Activated CD4-positive, alpha-beta T cell treated with anti-CD3 and anti-CD28 coated beads, Interleukin-2, amount 10 ng/mL, durations not matched to agents 7 days and 5 days (primary cell): ENCODE measurements at places on chromosomes 6 and 20. TPM values are rescaled to one million over a fixed set of nuclear protein-coding genes. Genes with fewer than 3 reads are reported as not detected.

KIF6 gene
- total RNA-seq, result not detected

TMEM244 gene
- total RNA-seq, result not detected

- no peak for DNase-seq
- H3K36me3 ChIP-seq, result peaks cover 5% of the 10 kb centered on the region
- peak overlapping the region; percentile 97 for H3K27ac ChIP-seq
- peak overlapping the region; percentile 95 for H3K4me3 ChIP-seq
These were observed 1.9 kb downstream of the BAG2 start for GRCh38 chr6:57173886-57174510.

- peaks cover 19% of the 10 kb centered on the region for H3K36me3 ChIP-seq
- H3K4me3 ChIP-seq, result peak overlapping the region; percentile 88
- peaks cover 38% of the 10 kb centered on the region for H3K4me1 ChIP-seq
- peak overlapping the region; percentile 90 for H3K27ac ChIP-seq
These were observed 1.7 kb downstream of the RANBP9 start for GRCh38 chr6:13709689-13710551.

DNA sequence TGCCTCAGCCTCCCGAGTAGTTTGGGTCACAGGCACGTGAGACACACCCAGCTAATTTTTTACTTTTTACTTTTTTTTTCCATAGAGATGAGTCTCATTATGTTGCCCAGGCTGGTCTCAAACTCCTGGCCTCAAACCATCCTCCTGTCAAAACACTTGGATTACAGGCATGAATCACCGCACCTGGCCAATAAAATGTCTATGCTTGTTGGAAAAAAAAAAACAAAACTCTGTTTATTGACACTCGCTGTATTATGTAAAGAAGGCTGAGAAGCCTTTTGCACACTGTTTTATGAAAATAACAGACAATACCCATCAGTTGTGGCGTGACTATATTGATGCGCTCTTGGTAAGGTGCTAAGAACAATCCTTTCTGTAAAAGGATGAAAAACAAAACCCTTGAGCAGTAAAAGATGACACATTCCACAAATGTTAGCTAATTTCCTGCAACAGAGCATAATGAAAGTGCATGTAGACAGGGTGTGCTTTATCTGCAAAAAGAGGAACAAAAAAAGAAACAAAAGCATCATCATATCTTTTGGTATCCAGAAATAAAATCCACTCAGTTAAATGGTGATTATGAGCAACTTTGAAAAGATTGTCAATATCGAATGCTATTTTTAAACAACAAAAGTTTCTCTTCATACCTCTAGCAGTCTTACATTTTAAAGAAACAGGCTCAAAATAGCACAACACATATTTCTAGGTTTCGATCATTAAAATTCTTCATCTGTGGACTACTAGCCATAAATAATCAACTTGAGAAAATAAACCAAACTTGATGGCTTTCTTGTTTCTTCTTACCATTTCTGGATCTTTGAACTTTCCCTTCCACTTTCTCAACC lies 108.3 kb upstream of the PHACTR1 start:
- DNase-seq, result no peak
- no peaks in the 10 kb centered on the region for H3K36me3 ChIP-seq
- H3K27ac ChIP-seq, result no peak overlapping the region
- H3K4me3 ChIP-seq, result no peak overlapping the region
- H3K4me1 ChIP-seq, result peaks cover 2% of the 10 kb centered on the region

DNA sequence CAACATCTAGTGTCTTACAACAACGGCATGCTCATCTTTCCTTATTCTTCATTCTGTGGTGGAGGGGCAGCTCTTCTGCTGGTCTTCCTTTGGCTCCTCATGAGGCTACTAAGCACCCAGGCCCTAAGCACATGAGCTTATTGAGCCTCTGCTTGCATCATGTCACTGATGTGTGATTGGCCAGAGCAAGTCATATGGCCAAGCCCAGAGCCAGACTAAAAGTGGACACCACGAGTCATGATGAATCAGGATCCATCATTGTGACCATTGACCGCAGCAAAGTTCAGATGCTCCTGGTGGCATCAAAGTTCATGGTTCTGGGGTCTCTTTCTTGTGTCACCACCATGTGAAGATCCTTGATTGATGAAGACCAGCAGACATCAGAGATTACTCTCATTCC lies 192.0 kb upstream of the FOXA2 start:
- no peaks in the 10 kb centered on the region for H3K27me3 ChIP-seq
- no peak for DNase-seq
- H3K36me3 ChIP-seq, result no peaks in the 10 kb centered on the region

CUL7 gene
- 11.2 TPM for total RNA-seq

DNA sequence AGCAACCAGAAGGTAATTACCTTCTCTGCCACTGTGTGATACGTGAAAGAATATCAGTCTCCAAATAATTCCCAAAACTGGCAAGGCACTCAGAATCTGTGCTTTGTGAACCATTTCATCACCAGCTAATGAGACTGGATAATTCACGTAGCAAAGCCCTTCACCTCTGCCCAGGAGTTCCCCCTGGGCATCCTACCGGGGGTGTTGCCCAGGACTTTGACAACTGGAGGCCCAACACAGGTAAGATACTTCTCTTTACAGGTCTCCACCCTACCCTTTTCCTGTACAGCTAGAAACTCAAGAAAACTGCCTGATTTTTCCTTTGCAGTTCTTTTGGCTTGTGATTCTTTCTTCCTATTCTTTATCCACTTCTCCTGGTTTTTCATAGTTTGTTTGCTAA lies 2.7 kb upstream of the CD24 start:
- peaks cover 6% of the 10 kb centered on the region for H3K4me1 ChIP-seq
- H3K27me3 ChIP-seq, result peaks cover 51% of the 10 kb centered on the region
- H3K4me3 ChIP-seq, result no peak overlapping the region

SRMS gene
- total RNA-seq, result not detected

DNA sequence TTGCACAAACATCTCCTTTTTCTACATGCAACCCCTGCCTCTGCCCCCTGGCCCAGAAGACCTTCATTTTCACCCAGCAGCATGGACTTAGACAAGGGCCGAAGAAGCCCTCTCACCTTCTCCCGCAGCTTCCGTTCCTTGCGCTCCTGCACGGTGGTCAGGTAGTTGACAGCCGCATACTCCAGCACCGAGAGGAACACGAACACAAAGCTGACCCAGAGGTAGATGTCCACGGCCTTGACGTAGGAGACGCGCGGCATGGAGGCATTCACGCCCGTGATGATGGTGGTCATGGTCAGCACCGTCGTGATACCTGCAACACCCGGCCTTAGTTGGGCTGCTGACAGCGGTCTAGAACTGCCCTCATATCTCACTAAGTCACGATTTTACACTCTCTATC lies 47.1 kb upstream of the GABRR1 start:
- H3K27me3 ChIP-seq, result peaks cover 2% of the 10 kb centered on the region
- DNase-seq, result no peak
- H3K4me1 ChIP-seq, result no peaks in the 10 kb centered on the region
- H3K27ac ChIP-seq, result peak overlapping the region; percentile 21

DNA sequence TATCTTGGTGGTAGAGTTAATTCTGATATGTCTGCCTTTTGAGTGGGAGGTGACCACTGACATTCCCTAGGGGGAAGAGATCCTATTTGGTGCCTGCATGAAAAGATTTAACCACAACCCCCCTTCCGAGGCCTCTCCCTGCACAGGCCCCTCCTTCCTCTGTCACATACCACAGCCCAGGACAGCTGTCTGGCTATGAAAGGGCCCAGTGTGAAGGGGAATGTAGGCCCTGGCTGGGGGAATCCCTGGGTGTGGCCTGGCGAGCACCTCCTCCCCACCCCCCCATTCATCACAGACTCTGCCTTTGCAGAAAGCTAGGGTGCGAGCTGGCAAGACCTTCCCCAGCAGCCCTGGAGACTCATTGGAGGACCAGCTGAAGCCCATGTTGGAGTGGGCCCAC lies 27.4 kb upstream of the MAPRE1 start:
- DNase-seq, result peak; percentile 20
- no peak overlapping the region for H3K4me3 ChIP-seq
- no peak overlapping the region for H3K27ac ChIP-seq
- H3K4me1 ChIP-seq, result peaks cover 32% of the 10 kb centered on the region

- DNase-seq, result no peak
- no peak overlapping the region for H3K4me3 ChIP-seq
- H3K36me3 ChIP-seq, result no peaks in the 10 kb centered on the region
- no peak overlapping the region for H3K27ac ChIP-seq
- H3K27me3 ChIP-seq, result peaks cover 4% of the 10 kb centered on the region
These were observed 234.5 kb upstream of the MAN1A1 start for GRCh38 chr6:119584088-119584487.

GRCh38 chr6:145529582-145529981 lies 205.7 kb downstream of the EPM2A start:
- H3K27ac ChIP-seq, result no peak overlapping the region
- no peaks in the 10 kb centered on the region for H3K4me1 ChIP-seq
- H3K36me3 ChIP-seq, result no peaks in the 10 kb centered on the region
- DNase-seq, result no peak
- H3K27me3 ChIP-seq, result peaks cover 2% of the 10 kb centered on the region
- H3K4me3 ChIP-seq, result no peak overlapping the region

- no peaks in the 10 kb centered on the region for H3K27me3 ChIP-seq
- no peak overlapping the region for H3K4me3 ChIP-seq
- no peak overlapping the region for H3K27ac ChIP-seq
- peaks cover 55% of the 10 kb centered on the region for H3K36me3 ChIP-seq
These were observed 62.9 kb upstream of the SLC22A1 start for GRCh38 chr6:160058603-160059215.

C20orf202 gene
- total RNA-seq, result not detected

LY86 gene
- total RNA-seq, result 9.5 TPM

DNA sequence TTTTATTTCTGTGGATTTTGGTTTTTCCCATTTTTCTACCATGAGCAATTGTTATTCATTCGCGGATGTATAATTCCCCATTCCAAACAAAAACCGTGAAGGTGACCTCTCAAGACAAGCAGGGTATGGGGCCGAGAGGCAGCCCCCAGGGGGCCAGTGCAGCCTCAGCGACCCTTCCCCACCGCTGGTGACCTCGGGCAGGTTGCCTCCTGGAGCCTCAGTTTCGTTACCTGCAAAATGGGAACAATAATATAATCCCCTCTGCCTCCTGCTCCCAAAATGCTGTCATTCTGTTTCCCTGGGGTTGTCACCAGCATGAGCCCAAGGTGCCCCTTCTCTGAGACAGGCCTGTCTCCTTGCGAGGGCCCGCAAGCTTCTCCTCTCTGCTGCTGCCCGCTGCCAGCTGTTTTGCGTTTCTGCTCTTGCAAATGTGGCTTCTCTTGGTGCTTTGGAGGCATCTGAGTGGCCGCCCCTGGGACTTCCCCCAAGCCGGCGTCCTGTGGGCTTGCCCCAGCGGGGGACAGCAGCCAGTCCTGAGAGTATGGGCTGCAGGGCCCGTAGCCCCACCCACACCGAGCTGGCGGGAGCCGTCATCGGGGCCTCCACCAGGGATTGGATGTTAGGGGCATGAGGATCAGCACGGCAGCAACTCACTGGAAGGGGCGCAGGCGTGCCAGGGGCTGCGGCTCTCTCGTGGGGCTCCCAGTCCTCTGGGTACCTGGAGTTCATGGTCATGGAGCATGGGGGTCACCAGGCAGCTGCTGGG lies 161.9 kb downstream of the TAF4 start:
- H3K4me3 ChIP-seq, result no peak overlapping the region
- H3K27me3 ChIP-seq, result no peaks in the 10 kb centered on the region
- H3K4me1 ChIP-seq, result peaks cover 4% of the 10 kb centered on the region
- H3K27ac ChIP-seq, result no peak overlapping the region

GNMT gene
- 1.3 TPM for total RNA-seq

DNA sequence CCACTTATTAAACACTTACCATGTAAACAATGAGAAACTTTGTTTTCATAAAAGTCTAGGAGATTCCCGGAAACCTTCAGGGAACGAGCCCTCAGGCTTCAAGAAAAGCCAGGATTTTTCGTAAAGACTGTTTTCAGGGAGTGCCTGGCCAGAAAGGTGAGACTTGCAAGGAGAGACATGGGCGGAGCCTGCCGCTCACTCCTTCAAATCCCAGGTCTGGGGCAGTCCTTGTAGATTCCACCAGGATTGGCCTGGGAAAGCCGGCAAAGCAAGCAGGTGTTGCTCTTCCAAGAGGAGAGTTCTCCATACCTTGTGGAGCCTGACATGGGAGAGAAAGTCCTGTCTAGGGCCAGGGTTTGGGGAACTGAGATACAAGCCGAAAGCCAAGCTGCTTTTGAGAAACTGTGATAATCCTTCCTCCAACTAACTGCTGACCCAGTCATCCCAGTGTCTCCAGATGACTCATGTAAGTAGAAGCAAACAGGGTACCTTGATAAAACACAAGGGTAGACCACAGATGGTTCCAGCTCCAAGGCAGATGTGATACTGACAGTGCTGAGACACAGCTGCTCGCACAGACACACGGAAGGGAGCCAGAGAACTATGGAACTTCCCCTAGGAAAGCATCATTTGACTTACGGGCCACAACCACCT lies 69.4 kb upstream of the NAA20 start:
- DNase-seq, result no peak
- no peaks in the 10 kb centered on the region for H3K27me3 ChIP-seq
- H3K4me3 ChIP-seq, result no peak overlapping the region

- no peaks in the 10 kb centered on the region for H3K27me3 ChIP-seq
- no peak overlapping the region for H3K27ac ChIP-seq
- no peaks in the 10 kb centered on the region for H3K4me1 ChIP-seq
- DNase-seq, result no peak
These were observed 153.1 kb downstream of the DST start for GRCh38 chr6:56489559-56489958.

NKX2-2 gene
- not detected for total RNA-seq

- H3K27ac ChIP-seq, result peak overlapping the region; percentile 31
- peaks cover 62% of the 10 kb centered on the region for H3K4me1 ChIP-seq
- no peak overlapping the region for H3K4me3 ChIP-seq
- H3K27me3 ChIP-seq, result no peaks in the 10 kb centered on the region
- H3K36me3 ChIP-seq, result peaks cover 59% of the 10 kb centered on the region
These were observed 104.2 kb downstream of the PREX1 start for GRCh38 chr20:48723308-48724264.

- no peak for DNase-seq
- peaks cover 15% of the 10 kb centered on the region for H3K27me3 ChIP-seq
- H3K4me3 ChIP-seq, result no peak overlapping the region
- no peaks in the 10 kb centered on the region for H3K36me3 ChIP-seq
- peak overlapping the region; percentile 55 for H3K27ac ChIP-seq
- H3K4me1 ChIP-seq, result peaks cover 43% of the 10 kb centered on the region
These were observed 385.2 kb upstream of the ARID1B start for GRCh38 chr6:156391977-156392376.

DNA sequence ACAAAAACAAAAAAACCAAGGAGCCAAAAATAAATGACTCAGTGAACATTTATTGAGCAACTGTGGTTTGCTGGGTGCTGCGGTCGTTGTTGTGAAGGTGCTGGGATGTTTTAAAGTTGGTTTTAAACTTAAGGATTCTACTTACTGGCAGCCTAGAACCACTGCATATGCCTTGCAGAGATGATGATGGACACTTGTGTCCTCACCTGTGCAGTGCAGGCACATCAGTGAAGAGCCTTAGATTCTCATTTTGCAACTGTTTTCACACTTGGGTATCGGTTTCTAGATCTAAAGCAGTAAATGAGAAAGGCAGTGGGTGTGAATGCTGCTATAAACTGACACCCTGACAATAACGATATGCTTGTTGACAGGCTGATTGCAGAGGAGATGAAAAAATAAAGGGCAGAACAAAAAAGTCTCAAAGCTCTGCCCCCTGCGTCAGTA lies 68.8 kb downstream of the UTRN start:
- peaks cover 31% of the 10 kb centered on the region for H3K36me3 ChIP-seq
- peaks cover 64% of the 10 kb centered on the region for H3K4me1 ChIP-seq
- peak overlapping the region; percentile 86 for H3K27ac ChIP-seq
- peak overlapping the region; percentile 45 for H3K4me3 ChIP-seq
- DNase-seq, result no peak
